ENCODE measurements at places on chromosomes 3 and 15.
A peak's percentile ranks its signal among the peaks of the same experiment; 100 is the strongest.

GRCh38 chr15:27401471-27401870, 430.5 kb downstream of the GABRG3 start:
- no peak for DNase-seq

GRCh38 chr3:550471-550870, 353.9 kb downstream of the CHL1 start:
- DNase-seq = no peak

GRCh38 chr15:98232761-98233160, 272.3 kb downstream of the ARRDC4 start:
- DNase-seq = no peak

DNA sequence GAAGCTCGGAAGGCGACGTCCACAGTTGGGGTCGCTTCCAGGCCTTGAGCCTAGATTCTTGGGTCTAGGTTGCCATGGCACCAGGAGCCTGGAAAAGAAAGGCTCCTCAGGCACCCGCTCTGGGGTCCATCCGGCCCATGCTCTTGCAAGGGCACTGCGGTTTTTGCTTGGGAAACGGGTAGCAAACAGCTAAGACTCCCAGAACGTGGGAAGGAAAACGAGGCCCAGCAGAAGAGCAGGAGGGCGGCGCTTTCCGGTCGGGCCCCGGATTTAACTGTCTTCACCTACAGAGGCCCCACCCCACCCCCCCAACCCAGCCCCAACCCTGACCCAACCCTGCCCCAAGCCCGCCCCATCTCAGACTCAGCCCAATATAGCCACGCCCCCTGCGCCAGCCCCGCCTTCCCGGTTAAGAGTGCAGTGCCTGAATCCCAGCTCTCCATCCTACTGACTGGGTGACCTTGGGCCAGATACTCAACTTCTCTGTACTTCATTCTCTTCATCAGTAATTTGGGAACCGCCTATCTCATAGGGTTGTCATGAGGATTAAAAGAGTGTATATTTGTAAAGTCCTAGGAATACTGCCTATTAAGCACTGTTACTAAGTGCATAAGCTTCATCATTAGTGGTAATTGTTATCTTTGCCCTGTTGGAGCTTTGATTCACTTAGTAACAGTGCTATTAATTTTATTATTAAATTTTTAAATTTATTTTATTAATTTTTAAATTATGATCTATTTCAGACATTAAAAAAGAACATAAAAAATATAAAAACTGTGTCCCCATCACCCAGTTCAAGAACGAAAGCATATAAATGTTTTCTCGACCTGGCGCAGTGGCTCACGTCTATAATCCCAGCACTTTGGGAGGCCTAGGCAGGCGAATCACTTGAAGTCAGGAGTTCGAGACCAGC, 28.4 kb upstream of the SMAD6 start:
- no peak for DNase-seq

GRCh38 chr3:14261229-14261628, 82.6 kb downstream of the LSM3 start:
- peak; percentile 71 for DNase-seq

DNA sequence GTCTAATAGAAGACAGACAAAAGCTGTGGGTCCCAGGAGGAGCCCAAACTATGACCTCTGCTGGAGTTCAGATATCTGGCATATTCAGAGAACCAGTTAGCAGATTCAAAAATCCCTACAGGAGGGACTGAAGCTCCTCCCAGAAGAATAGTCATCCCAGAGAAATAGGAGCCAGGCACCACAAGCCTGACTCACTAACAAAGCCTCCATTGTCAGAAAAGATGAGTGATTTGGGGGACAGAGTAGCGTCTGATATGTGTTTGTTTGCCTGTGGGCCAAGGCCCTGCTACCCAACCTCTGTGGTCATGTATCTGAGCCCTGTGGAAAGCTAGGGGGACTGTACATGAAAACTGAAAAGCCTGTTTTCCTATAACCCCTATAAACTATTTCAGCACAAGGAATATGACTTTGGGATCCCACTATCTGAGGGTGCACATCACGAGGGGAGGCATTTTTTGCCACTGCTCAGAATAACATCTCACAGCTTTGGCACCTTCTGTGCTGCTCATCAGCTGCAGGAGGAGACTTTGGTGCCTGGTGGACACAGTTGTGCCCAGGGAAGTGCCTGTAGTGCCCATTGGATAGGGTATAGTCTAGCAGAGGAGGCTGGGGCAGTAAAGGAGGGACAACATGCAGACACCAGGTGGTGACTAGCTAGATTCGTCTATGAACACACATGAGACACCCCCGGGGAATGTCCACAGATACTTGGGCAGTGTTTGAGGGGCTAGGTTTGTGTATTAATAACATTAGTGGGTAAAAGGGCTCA, 9.7 kb upstream of the LARP6 start:
- no peak for DNase-seq

DNA sequence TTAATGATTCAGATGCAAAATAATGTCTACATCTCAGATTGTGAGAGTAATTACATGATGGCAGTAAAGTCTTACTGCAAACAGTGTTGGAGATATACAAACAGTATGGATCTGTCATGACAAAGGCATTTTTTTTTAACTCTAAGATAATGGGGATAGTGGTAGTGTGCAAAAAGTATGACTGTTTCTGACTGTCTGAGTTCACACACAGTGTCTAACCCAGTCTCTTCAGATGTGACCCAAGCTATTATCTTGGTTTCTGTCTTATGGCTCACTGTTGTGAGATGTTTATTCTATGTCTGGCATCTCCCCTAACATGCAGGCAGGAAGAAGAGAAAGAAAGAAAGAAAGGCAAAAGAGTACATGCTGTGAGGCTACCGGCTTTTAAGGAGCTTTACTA, 17.0 kb downstream of the RPL39L start:
- DNase-seq = no peak

GRCh38 chr3:180543877-180544276, 58.1 kb upstream of the TTC14 start:
- no peak for DNase-seq

DNA sequence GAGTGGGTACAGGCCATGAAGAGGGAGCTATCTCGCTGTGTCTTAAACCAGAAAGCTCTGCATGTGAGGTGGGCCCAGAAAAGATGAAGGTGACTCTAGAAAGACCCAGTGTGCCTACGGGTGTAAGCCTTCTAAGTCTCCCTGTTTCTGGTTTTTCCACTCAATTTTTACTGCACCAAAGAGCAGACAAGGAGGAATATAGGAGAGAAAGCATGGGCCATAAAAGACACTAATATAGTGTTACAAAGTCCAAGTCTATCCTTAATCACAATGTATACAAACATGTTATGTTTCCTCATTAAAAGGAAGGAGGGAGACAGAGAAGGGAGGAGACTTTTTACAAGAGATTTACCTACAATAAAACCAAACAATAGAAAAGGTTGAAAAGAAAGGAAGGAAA, 24.1 kb upstream of the ZKSCAN7 start:
- DNase-seq = no peak

GRCh38 chr15:80841541-80841940, 62.4 kb downstream of the CEMIP start:
- no peak for DNase-seq

Measured in hematopoietic multipotent progenitor cell (in vitro differentiated cells).